ENCODE measurements at places on chromosomes 7 and 10. TPM values are rescaled to one million over a fixed set of nuclear protein-coding genes. Genes with fewer than 3 reads are reported as not detected.

Gene EN2
- not detected for total RNA-seq

Gene CCL26
- total RNA-seq, result not detected

Gene LAMB1
- total RNA-seq, result 673 TPM

Gene COL26A1
- not detected for total RNA-seq

Gene TMEM209
- 23.3 TPM for total RNA-seq

Gene C10orf53
- total RNA-seq, result not detected

Gene OR2A12
- total RNA-seq, result not detected

Gene H2BK1
- total RNA-seq, result not detected

Gene ANXA8
- not detected for total RNA-seq

Gene CALML5
- not detected for total RNA-seq

Gene GLCCI1
- 4.0 TPM for total RNA-seq

Gene NPC1L1
- total RNA-seq, result not detected

Gene BAMBI
- 3.2 TPM for total RNA-seq

Gene POMZP3
- 10.8 TPM for total RNA-seq

Gene TSPAN15
- 31.1 TPM for total RNA-seq

Gene VENTX
- not detected for total RNA-seq
